ENCODE measurements at places on chromosomes 1 and 21.

DNA sequence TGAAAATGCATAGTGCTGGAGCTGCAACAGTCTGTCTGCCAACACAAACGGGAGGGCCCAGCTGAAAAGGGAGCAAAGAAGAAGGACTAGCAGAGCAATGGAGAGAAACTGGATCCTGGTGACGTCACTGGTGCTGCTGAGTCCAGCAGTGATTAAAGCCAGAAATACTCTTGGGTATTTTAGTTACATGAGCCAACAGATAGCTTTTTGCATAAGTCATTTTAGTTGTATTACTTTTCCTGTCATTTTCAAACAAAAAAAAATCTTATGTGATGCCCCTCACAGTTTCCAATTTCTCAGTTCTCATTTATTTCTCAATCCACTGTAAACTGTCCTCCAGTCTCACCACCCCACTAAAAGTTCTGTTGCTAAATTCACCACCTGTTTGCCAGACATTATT lies 38.7 kb upstream of the NEK7 start:
- peak; percentile 82 for DNase-seq

GRCh38 chr1:196415978-196416377 lies 192.3 kb downstream of the KCNT2 start:
- no peak for DNase-seq

- DNase-seq, result peak; percentile 2
Measured at GRCh38 chr1:60227601-60228000, 154.0 kb upstream of the C1orf87 start.

GRCh38 chr1:239811211-239811885 lies 280.3 kb upstream of the FMN2 start:
- no peak for DNase-seq

GRCh38 chr1:36251794-36252481 lies 27.7 kb downstream of the THRAP3 start:
- DNase-seq, result no peak

DNA sequence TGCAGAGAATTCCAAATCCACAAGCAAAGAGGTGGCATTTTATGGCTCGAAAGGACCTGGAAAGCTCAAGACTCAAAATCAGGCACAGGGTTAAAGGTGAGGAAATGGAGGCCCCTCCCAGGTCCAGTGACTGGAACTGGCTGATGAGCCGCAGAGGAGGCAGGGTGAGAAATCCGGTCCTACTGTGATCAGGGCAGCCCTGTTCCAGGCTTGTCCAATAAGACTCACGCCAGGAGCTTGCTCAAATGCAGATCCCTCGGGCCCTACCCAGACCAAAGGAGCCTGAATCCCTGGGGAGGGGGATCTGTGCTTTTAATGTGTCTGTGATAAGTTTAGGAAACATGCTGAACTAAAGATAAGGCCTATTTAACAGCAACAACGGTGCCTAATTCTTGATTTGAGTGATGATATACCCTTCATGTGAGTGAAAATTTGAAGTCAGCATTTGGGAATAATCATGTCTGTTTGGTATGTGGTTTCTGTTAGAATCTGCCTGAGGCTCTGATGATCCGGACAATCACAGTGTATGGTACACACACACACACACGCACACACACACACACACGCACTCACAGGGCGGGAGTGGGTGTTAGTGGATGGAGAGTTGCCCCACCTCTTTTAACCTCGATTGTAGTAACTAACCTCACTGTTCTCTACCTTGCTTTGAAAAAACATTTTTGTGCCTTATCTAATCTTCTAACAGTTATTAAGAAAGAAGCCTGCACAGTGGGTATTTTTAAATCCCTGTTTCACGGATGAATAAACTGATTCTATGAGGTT lies 54.1 kb upstream of the LYST start:
- DNase-seq, result peak; percentile 49

DNA sequence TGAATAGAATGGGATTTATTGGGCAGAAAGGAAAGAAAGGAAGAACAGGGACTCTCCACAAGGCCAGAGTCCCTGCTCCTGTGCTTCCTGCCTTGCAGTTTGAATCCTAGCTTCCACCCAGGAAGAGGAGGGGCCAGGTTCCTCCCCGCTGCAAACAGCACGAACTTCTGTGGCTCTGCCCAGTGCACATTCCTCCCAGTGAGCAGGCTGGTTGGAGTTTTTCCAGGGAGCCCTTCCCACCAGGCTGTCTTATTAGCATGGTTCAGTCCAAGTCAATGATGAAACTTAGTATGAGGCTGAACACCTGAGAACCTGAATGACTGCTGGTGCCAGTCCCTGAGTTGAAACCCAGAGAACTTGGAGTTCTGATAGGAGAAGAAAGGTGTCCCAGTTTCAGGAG lies 247.2 kb downstream of the DUSP10 start:
- peak; percentile 93 for DNase-seq

DNA sequence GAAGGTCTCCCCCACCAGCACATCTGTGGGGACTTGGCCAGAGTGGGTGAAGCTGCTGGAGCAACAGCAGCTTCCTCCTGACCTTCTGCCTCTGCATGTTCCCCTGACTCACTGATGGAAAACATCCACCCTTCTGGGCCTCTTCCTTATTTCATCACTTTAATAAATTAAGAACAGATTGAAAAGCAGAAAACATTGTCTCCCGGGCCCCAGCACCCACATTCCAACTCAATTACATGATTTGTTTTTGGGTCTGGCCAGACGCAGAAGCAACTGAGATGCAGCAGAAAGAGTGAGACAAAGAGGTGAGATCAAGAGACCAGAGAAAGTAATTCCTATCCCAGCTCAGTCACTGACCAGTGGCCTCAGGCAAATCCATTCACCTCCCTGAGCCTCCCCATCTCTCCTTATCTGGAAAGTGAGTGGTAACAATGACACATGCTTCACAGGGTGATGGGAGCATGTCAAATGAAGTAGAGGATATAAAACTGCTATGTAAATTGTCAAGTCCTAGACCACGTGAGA lies 157.1 kb downstream of the ELAVL4 start:
- peak; percentile 10 for DNase-seq

DNA sequence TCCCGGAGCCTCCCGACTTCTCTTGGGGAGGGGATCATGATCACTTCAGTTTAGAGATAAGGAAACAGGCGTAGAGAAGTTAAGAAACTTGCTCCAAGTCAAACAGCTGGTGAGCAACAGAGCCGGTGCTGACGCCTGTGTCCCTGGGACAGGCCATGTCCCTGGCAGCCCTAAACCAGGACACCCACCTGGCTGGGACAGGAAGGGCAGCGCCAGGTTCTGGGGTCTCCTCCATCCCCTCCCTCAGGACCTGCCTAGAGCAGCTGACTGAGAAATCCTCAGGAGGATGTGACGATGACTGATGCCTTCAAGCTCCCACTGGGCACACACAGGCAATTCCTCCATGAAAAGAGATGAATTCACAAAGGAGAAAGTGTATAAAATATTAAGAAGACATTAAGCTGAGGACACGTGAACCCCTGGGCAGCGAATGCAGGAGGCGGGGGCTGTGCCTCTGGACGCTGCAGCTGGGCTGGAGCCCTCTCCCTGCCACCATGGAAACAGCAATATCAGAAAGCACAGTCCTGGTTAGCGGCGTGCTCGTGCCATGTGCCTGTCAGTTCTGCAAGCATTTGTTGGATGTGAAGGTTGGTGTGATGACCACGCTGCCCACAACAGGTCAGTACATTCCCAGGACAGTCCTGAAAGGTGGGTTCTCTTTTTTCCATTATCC lies 40.1 kb upstream of the C1orf174 start:
- no peak for DNase-seq

- no peak for DNase-seq
Measured at GRCh38 chr21:31855180-31855579, 17.6 kb upstream of the HUNK start.

GRCh38 chr1:54653036-54653435 lies 11.4 kb downstream of the MROH7 start:
- no peak for DNase-seq

- no peak for DNase-seq
Measured at GRCh38 chr1:25640646-25641328, 24.2 kb downstream of the MAN1C1 start.

GRCh38 chr1:201675143-201675542 lies 136.2 kb downstream of the NAV1 start:
- no peak for DNase-seq

DNA sequence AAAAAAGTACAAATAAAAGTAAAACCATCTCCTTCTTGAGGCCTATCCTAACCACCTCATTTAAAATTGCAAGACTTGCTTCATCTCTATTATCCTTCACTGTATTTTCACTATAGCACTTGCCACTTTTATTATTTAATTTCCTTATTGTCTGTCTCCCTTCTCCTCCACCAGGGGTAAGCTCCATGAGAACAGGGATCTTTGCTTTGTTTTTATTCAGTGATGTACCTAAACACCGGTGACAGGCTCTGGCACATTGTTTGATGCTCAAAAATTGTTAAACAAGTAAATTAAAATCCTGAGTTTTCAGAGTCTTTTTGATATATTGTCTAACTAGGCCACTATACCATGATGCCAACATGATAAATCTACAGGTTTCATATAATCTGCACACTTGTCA lies 17.2 kb upstream of the SPEN start:
- no peak for DNase-seq

- no peak for DNase-seq
Measured at GRCh38 chr1:204368996-204369726, 9.4 kb upstream of the PLEKHA6 start.

DNA sequence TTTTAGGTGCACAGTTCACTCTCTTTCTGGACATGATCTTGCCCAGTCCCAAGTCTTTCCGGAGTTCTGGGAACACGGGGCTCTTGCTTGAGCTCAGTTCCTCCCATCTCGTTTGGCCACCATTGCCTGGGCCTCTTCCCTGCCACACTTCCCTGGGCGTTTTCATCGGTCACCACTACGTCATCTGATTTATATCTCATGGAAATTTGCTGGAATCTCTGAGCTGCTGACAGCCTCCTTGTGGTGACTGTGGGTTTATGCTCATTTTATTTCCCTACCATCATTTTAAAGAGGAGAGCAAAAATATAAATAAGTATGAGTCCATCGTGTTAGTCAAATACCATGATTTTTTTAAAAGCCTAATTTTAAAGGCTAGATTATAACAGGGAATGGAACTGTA lies 449.1 kb upstream of the KAZN start:
- peak; percentile 5 for DNase-seq

DNA sequence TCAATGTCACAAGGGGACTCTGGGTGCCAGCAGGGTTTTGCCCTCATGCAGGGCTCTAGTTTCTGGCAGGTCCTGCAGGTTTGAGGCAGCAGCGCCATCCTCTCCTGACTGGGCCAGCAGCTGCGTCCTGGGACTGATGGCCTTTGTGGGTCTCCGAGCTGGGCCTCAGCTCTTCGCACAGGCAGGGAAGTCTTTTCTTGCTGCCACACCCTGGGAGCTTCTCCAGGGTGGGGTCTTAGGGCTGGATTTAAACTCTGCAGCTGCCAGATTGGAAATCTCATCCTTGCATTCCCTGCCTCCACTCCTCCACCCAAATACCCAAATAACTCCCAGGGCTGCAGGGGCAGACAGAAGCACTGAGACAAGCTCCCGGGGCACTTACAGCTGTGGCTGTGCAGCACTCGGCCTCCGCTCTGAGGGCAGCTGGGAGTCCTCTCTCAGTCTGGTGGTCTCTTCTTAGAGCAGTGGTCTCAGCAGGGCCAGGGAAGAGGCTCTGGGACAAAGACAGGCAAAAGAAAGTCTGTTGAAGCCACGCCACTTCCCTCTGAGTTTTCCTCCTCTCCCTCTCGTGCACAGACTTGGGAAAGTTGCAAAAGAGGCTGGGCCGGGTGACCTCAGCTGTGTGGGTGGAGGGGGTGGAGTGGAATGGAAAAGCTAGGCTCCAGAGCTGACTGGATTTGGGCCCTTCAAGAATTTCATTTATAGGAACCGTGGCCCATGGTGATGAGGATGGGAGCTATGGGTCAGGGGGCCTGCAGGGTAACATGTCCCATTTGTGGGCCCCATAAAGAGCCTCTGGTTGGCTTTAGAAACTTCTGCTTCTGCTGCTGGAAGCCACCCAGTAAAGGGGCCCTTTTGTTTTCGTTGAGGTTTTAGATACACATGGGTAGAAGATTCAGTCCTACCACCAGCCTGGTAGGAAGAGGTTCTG lies at the start of gene RAB7B:
TSS of gene RAB7B (minus strand) at position 525 of the 931 bp plus-strand sequence. CDS start 9,260 bp downstream, outside the sequence.
- peak; percentile 90 for DNase-seq

DNA sequence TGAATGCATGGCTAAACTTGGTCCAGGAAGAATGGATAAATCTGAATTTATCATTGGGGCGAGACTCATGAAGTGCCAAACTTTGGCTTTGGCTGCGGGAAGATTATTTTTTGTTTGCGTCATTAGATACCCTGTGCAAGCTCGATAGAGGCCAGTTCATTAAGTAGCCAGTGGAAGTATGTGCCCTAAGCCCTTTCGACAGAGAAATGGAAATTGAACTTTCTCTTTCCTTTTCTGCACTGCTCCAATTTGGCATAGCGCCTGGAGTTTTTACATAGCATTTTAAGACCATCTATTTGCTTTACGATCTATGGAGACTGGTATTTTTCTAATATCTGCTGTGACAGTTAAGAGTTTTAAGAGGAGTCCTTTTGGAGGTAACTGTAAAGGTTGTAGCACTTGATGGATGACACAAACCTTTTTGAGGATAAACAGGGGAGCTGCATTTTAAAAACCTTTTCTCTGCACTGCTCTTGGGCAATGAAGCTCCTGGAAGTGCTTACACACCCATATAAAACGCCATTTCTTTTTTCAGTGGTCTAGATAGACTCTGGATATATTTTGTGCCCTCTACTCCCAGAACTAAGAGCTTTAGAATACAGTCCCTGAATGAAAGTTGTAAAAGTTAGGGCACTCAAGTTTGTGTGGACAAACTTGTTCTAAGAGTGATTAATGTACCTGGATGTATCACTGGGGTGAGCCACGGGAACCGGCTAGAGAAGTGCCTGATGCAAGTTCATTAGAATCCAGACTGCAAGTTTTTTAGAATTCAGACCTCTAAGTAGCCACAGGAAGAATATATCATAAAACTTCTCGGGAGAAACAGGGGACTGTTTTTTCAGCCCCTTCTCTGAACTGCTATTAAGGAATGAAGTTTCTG lies 41.3 kb upstream of the CFHR3 start:
- peak; percentile 69 for DNase-seq

- DNase-seq, result no peak
Measured at GRCh38 chr1:9121496-9122409, 7.1 kb downstream of the GPR157 start.

- DNase-seq, result no peak
Measured at GRCh38 chr1:177128665-177129281, 35.7 kb downstream of the ASTN1 start.

DNA sequence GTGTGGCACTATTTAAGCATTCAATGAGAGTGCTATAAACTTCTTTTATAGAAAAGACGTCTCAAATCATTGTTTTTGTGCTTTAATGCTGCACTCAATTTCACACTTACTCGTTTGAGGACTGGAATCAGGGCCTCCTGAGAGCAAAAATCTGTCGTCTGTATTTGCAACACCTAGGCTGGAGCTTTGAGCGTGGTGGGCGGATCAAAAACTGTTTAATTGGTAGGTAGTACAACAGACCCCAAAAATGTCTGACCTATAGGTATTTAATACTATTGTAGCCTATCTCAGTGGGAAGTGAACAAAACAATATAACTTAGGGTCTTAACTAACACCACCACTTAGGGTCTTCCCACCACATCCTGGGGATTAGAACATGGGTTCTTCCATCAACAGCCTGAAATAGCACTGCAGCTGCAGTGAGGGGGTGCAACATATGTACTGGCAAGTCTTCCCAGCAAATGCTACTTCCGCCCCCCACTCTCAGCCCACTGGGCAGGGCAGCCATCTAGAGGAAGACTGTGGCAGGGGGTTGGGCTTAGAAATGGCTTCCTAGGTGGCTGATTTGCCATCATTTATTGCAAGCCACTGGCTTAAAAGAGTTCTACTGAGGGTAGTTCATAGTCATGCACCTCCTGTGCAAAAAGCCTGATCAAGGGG lies 48.3 kb downstream of the CD46 start:
- no peak for DNase-seq

All from epithelial cell of esophagus (primary cell).